ENCODE measurements at places on chromosomes 7 and 10. TPM values are rescaled to one million over a fixed set of nuclear protein-coding genes. Genes with fewer than 3 reads are reported as not detected.
A peak's percentile ranks its signal among the peaks of the same experiment; 100 is the strongest.

Gene IFIT1B
- polyA plus RNA-seq: not detected

Gene OR2A42
- not detected for polyA plus RNA-seq

GRCh38 chr7:114972567-114972966 is 50.7 kb downstream of the MDFIC start:
- no peak for DNase-seq

DNA sequence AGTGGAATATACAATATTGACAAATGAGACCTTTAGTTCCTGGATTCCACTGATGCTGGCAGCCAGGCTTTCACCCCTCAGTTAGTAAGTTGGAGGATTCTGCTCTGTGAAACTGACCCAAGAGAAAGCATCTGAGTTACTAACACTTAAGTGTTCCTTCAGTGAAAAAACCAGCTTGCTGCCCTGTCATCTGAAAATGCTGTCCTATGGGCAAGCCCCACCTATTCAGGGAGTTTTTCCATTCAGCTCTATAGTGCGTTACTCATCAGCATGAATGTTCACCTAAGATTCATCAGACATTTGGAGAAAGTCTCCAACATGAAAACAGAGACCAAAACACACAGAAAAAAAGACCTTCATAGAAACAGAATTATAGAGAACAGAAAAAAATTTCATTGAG is 37.9 kb downstream of the PRPF18 start:
- DNase-seq: peak; percentile 25

- peak; percentile 42 for DNase-seq
These were observed 101.4 kb downstream of the SEMA3E start for GRCh38 chr7:83547526-83547925.

- peak; percentile 31 for DNase-seq
These were observed 286.7 kb downstream of the INHBA start for GRCh38 chr7:41416208-41416595.

- no peak for DNase-seq
These were observed 180.9 kb downstream of the CTTNBP2 start for GRCh38 chr7:117692338-117692737.

- DNase-seq: no peak
These were observed 132.4 kb downstream of the SORCS1 start for GRCh38 chr10:107031931-107032699.
